ENCODE measurements at places on chromosomes 5 and 9.

GRCh38 chr9:97714435-97714834 lies 17.3 kb upstream of the XPA start:
- peak; percentile 54 for DNase-seq

DNA sequence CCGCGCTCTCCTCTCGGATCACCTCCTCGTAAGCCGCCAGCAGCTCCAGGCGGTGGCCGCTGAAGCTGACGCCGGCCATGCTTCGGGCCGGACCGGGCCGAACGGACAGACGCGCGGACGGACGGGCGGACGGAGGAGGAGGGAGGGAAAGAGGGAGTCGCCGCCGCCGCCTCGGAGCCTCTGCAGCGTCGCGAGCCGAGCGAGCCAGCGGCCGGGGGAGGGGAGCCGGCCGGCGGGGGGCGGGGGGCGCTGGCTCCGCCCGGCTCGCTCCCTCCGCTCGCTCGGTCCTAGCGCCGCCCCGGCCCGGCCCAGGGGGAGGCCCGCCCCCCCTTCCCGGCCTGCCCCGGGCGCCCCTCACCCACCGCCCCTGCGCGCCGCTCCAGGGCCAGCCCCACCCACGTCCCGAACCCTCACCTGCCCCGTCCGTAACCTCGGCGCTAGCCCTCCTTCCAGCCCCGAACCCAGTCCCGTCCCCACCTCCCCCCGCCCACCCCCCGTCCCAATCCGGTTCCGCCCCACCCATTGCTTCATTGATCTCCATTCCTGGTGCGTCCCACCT lies at the start of gene DBN1:
DBN1 (minus strand) TSS at position 192 of the 559 bp plus-strand sequence; CDS start at position 79, 113 bp downstream.
- DNase-seq = peak; percentile 60

DNA sequence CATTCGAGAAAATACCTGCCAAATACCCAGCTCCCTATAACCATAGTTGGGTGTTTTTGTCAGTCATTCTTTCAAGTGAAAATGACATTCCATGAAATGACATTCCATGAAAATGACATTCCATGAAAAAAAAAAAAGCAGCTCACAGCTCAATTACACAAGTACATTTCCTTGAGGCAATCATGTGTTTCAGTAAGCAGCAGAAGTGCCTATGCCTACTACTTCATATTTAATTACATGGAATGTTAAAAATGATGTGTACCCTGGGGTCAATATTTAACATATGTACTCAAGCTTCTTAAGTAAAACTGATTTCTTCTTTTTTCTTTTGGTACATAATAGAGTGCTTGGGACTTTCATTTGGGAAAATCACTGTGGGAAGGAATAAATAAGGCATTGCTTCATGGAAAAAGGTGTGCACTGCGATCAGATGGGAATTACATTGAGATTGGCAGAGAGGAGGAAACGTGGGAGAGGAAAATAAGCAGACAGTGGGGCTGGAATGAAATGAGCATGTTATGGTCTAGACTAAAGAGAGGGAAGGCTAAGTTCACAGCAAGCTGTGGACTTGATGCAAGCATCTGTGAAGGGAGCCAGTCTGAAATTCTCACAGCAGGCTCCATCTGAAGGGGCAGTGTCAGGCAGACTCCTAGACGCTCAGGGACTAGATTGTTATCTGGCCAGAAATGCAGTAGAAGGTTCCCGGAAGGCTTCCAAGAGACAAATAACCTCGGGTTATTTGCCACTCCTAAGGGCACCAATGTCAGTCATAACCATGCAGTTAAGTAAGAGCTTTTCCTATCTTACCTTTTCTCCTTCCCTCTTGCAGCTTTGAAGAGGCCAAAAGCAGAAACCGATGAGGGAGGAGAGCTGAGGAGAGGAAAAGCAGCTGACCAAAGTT lies 15.2 kb upstream of the SPATA9 start:
- peak; percentile 78 for DNase-seq

DNA sequence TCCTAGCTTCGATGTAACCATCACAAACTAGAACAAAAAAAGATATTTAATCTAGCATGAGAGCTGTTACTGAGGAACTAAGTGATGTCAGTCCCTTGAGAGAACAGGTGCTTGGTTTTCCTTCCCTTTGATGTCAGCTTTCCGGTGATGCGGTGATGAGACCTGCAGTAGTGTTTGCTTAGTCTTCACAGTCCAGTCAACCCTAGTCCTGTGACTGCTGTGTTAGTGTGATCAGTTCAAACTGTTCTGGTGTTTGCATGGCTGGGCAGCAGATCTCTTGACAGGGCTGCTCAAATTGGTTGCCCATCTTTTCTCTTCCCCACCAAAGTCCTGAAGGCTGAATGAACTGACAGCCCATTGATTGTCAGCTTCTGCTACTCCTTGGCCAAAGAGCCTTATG lies 608.6 kb upstream of the DAB2 start:
- DNase-seq = no peak

DNA sequence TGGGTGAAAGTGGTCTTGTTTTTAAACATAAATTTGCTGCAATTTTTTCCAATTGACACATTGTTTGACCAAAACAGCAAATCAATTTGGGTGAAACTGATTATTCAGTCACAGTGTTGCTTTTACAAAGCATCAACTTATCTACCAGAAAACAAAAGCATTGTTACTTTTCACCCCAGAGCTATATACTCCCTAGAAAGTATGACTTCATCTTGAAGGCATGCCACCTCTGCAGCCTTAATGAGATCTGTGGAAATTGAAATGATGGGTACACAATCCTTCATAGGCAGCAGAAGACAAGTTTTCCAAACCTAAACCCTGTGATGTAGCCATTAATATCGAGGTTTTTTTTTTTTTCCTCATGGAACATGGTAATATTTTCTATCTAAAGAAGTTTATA lies 615.9 kb downstream of the CHSY3 start:
- peak; percentile 53 for DNase-seq

GRCh38 chr9:127941062-127941960 lies 3.7 kb upstream of the DPM2 start:
- DNase-seq = no peak

DNA sequence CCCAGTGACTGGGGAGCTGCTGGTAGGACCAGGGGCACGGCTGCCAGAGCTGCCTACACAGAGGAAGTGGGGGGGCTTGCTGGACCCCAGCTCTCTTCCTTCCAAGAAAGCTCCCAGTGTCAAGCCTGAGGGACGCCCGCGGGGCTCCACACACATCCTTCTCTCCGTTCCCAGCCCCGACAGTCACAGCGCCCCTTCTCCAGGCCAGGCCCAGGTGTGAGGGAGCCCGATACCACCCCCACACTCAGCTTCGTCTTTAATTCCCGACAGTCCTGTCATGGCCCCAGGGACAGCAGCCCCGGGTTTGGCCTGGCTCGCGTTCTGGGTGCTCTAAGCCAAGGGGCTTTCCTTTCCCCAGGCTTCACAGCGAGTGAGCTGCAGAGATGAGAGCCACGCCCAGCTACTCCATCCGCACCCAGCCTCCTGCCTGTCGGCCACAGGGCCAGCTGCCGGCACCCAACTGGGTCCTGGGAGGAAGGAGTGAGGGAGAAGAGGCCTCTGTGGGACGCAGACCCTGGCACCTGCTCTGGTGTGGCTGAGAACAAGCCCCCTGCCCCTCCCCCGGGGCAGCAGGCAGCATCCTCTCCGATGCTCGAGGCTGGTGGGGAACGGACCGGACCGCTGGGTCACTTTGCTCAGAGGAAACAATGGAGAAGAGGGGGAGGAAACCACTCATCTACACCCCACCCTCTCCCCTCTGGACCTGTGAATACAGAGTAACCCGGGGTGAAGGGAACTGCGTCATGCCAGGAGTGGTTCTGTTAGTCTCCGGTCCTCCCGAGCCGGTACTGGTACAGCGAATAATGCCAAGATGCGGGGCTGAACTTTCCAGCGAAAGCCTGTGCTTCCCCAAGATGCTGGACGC lies 53.9 kb upstream of the PHYKPL start:
- DNase-seq = no peak

- DNase-seq = no peak
Measured at GRCh38 chr9:97592126-97592525, 41.0 kb downstream of the TSTD2 start.

GRCh38 chr9:38149647-38150046 lies 80.6 kb upstream of the SHB start:
- no peak for DNase-seq

DNA sequence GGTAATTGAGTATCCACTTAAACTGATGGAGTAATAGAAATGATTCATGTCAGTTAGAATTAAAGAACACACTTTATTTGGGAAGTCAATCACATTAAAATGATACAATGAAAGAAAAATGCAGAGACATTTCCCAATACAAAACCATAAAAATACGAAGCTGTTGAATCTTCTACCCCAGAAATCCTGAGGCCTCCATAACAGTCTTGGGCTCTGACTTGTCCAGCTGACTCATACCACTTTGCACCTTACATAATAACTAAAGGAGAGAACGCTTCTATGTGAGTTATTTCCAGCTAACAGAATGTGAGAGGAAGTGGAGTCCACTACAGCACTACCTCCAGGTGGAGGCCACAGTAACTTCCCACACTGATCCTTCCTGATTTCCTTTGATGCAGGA lies 305.0 kb downstream of the MRPS30 start:
- no peak for DNase-seq

GRCh38 chr5:83323557-83324180 lies 147.9 kb upstream of the VCAN start:
- no peak for DNase-seq

GRCh38 chr5:24512423-24512822 lies 132.4 kb downstream of the CDH10 start:
- DNase-seq = no peak

DNA sequence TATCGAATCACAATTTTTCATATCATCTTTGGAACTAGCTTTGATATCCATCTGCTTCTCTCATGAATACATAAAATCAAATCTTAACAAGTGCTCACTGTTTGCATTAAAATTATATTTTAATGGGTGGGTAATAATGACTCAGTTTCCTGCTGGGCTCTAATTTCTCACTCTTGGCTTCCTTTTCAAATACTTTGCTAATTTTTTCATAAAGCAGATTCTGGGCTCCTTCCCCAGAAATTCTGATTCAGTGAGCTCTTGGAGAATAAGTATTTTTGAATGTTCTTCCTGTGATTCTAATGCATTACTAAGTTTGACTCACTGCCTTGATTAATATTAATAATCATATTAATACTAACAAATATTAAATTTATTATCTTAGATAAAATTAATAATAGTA lies 48.9 kb downstream of the YIPF5 start:
- DNase-seq = no peak

- peak; percentile 9 for DNase-seq
Measured at GRCh38 chr5:5650242-5650641, 227.8 kb downstream of the ICE1 start.

DNA sequence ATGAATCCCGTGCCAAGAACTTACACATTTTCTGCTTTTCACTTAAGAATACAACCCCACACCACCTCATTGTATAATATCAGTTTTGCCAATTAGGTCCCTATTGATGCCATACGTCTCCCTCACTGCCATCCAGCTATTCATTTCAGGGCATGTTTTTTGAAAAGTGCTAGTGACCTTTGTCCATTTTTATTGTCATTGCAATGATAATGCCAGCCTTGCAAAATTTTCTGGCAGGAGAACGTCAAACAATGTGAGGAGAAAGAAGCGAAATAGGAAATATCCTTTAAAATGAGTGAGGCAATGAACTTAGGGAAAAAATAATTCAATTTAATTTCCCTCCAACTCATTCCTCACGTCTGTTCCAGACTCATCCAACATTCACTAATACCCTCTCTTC lies 111.8 kb upstream of the CKMT2 start:
- DNase-seq = no peak

GRCh38 chr9:137216188-137216965 lies 5.7 kb downstream of the RNF208 start:
- no peak for DNase-seq

DNA sequence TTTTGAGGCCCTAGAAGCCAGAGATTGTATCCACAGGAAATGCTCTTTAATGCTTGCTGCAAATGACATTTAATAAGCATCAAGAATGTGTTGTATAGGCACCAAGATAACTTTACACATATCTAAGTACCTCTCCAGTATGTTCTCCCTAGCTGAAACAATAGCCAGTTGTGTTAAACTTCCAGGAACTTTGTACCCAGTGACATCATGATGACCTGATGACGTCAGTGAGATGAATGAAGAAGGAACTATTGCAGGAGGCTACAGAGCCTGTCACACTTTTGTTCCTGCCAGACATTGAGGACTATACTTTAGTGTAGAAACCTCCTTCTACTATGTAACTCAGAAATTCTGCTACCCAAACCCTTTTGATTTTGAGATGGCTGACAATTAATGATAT lies 129.8 kb downstream of the CD180 start:
- no peak for DNase-seq

- DNase-seq = peak; percentile 9
Measured at GRCh38 chr5:36300927-36301540, 668 bp downstream of the RANBP3L start.

GRCh38 chr9:120538339-120538738 lies 41.6 kb downstream of the CDK5RAP2 start:
- peak; percentile 46 for DNase-seq

DNA sequence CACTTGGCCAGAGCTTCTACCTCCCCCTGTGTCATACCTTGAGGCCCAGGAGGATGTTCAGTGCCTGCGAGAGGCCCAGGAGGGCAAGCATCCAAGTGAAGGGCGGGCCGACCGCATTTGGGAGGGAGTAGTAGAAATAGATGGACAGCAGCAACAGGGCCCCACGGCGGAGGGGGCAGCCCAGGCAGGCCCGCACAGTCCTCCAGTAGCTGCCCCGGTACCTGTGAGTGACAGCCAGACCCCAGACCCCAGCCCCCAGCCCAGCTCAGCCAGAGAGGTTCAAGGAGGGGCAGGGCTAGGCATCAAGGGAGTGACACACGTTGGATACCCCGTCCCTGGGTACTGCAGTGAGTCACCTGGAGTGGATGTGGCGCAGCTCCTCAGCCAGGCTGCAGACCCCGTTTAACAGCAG lies 1.4 kb downstream of the STING1 start:
- DNase-seq = no peak

- peak; percentile 82 for DNase-seq
Measured at GRCh38 chr9:69168709-69169217, 5.3 kb upstream of the TJP2 start.
